ENCODE measurements at places on chromosomes 2 and 18.
A peak's percentile ranks its signal among the peaks of the same experiment; 100 is the strongest.

DNA sequence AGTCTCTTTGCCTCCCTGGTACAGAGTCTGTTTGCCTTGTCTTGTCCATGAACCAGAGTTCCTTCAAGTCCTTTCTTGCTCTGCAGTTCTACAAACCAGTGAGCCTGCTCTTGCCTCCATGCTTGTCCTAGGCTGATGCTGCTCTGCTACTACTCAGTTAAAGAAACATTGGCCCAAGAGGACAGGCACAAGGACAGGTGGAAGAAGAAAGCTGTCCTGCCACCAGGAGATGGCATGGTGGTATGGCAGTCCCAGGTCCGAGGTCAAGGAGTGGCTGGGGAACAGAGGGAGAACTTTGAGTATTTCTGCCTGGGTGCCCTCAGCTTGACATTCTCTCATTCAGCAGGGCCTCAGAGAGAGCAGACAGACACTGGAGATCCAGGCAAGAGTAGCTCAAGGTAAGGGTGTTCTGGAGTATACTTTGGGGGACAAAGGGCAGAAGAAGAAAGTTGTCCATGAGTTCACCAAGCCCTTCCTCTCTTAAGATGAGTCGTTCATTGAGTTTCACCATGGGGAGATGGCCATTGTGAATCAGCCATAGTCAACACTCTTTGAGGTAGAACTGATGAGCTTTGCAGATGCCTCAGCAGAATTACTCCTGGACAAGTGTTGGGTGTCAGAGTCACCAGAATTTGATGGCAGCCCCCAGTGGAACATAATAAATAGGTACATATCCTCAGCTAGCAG, 20.4 kb downstream of the TTC32 start:
- no peak for DNase-seq

GRCh38 chr2:18505703-18506341, 54.6 kb downstream of the RDH14 start:
- no peak for DNase-seq

DNA sequence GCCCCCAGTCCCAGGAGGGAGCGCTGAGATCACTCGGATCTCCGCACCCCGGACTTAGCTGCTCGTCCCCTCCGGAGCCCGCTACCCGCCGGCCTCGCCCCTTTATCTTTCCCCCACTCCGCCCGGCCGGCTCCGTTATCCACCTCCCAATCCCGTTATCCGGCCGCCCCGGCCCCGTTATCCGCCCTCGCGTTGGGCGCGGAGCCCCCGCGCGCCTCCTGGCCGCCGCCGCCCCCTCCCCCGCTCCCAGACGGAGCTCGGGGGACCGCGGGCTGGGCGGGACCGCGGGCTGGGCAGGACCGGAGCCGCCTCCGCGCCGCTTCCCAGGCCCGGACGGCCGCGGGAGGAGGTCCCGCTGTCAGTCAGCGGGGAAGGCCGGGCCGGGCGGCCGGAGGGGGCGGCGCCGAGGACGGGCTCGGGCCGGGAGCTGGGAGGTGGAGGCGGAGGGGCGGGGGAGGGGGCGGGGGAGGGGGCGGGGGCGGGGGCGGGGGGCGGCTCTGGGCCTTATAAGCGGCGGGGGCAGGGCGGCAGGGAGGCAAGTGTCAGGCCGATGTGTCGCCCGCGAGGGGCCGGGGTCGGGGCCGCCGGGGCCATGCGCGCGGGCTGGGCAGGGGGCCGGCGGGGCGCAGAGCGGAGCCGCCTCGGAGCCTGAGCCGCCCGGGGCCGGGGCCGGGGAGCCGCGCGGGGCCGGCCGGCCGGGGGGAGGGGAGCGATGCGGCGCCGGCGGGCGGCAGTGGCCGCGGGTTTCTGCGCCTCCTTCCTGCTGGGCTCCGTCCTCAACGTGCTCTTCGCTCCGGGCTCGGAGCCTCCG, at the start of gene PKDCC:
Gene PKDCC (plus strand): TSS at position 534 of the 811 bp plus-strand sequence. CDS start 179 bp downstream, at position 713.
- DNase-seq: peak; percentile 12

- no peak for DNase-seq
Observed at GRCh38 chr2:73415906-73416305, 30.3 kb downstream of the ALMS1 start.

GRCh38 chr2:5203134-5203755, 488.9 kb upstream of the SOX11 start:
- DNase-seq: no peak

DNA sequence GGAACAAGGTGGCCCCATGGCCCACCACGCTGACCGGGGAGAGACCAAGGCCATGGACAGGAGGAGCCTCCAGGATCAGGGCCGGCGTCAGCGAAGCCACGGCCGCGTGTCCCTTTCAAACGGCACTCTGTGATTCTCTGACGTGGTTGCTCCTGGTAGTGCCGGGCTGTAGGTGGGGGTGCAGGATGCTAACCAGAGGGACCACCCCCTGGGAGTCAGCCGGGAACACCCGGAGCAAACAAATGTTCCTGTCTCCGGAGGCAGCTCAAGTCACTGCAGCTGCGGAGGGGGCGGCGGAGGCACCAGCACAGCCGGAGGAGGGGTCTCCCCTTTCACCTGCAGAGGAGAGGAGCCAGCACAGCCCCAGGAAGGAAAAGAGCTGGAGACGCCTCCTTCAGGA, 750.6 kb upstream of the SALL3 start:
- no peak for DNase-seq

- no peak for DNase-seq
Observed at GRCh38 chr2:189574793-189575475, 5.7 kb downstream of the SLC40A1 start.

Measured in stimulated activated CD8-positive, alpha-beta memory T cell treated with anti-CD3 and anti-CD28 coated beads, Interleukin-4, amount 100 ng/mL, for 24 hours (primary cell).